ENCODE measurements at places on chromosomes 7 and 10. TPM values are rescaled to one million over a fixed set of nuclear protein-coding genes. Genes with fewer than 3 reads are reported as not detected.

Gene COL1A2
- polyA plus RNA-seq: 10.8 TPM

DNA sequence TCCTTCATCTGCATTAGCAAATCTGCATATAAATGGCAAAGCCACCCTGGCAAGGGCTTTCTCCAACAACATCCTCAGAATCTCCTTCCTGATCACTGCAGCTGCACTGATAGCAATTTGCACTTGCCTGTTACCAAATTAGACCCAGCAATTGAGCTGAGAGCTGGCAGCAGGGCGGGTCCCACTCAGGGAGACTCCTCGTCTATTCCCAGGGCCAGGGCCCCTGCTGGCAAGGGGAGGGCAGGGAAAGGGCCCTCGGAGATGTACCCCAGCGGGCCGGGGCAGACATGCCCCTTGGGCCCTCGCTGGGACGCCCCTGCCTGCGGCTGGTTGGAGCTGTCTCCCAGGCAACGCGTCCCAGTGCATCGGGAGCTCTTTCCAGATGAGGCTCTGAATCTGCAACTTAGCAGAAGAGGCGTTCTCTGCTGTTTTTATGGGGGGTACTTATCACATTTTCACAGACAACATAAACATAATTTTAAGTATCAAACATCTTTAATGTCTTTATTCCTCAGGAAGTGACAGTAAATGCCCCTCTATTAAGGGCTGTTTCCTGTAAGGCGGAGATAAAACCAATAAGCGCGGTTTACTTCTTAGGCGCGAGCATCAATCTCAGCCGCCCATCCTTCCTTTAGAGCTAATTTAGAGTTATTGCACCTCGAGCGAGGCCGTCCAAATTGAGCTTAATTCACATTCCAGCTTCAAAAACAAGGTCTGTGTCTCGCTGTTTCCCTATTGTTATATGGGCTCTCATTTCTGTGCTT lies 249.0 kb upstream of the PPP2R2D start:
- no peak for DNase-seq

DNA sequence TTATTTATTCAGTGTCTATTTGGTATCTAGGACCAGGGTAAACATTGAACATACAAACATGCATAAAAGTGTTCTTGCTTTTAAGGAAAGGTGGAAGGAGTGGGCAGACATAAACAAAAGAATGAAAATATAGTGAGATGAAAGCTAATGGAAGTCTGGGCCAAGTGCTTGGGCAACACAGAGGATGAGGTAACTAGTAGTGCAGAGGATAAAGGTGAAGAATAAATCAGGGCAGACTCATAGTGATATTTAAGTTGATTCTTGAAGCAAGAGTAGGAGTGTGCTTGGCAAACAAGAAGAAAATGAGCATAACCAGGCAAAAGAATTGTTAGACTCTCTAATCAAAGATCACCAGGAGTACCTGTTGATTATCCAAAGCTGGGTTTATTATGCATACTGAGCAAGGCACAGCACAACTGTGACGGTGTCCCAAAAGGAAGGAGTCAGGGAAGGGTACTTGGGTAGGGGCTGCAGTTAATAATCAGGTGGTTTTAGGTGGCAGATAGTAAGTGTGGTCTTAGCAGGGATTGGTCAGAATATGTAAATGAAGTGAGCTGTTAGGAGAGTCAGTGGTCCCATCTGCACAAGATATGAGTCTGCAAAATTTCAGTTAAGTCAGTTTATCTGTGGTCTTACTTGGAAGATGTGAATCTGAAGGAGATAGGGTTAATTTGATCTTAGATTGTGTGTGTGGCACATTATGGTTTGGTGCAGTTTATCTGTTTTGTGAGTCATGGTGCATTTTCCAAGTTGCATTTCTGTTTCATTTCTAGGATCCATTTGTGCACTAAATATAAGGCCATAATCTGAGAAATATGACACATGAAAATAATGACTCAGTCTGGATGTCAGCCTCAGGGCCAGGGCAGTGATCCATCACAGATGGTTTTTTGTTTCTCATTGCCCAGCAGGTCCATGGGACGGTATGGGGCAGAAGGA lies 30.6 kb upstream of the TAX1BP1 start:
- no peak for DNase-seq

GRCh38 chr7:108008240-108008639 lies 5.3 kb upstream of the LAMB1 start:
- DNase-seq: no peak

DNA sequence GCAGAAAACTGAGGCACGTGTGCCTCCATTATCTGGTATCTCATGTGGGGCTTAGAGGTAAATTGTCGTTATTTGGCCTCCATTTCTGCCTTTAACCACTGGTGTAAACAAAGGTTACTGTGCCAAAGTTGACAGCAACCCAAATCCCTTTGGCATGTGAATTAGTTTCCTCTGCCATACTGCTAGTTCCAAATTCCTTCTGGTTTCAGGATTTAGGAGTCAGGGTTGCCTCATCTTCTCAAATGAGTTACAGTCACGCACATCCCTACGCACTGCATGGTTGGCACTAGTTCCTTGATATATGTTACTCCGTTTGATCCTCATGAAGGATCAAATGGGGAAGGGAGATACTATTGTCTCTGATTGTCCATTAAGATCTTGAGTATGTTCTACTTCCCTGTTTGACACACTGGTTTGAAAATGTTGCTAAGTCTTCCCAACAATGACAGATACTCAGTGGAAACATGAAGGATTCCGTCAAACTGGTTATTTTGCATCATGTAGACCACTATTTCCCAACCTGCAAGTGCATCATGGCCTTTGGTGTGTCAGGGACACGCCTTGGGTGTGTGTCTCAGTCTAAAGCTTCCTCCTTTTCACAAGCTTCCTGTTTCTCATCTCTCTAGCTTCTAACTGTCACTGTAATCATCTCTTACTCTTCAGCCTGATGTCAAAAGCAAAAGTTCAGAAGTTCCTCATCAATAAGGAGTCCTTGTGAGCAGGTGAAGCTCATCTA lies at the start of gene LIPN:
TSS of gene LIPN (plus strand) at position 655 of the 736 bp plus-strand sequence. CDS start 1,386 bp downstream, outside the sequence.
- no peak for DNase-seq

DNA sequence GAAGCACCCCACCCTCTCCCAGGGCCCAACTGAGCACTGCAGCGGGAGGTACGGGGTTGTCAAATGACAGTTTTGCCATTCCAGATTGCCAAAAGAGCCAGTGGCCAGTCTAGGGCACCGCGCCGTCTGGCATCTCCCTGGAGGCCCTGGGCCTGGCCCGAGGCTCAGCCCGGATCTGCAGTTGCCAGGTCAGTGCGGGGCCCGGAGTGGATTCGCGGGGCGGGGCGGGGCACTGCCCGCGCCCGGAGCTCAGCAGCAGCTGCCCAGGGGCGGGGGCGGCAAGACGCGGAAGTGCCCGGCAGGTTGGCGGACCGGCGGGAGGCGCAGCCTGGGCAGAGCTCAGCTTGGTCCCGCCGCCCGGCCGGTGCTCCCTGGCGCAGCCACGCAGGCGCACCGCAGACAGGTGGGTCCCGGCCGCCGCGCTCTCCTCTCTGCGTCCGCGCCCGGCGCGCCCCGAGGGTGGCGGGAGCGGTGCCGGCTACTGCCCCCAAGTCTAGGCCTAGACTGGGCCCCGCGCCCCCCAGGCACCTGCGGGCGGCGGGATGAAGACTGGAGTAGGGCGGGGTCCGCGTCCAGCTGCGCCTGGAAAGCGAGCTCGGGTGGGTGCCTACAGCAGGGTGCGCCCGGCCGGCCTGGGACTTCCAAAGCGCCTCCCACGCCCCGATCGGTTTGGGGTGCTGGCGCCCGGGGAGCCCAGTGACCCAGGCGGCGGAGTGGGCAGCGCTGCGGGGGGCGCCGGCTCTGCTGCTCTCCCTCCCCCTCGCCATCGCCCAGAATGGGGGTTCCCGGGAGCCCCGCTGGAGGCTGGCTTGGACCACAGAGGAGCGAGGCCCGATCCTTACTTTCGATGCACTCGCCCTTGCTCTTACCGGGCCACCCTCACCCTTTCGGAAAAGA lies at the start of gene IRF5:
TSS of gene IRF5 (plus strand) at position 281 of the 897 bp plus-strand sequence. CDS start 4,155 bp downstream, outside the sequence.
- DNase-seq: no peak

DNA sequence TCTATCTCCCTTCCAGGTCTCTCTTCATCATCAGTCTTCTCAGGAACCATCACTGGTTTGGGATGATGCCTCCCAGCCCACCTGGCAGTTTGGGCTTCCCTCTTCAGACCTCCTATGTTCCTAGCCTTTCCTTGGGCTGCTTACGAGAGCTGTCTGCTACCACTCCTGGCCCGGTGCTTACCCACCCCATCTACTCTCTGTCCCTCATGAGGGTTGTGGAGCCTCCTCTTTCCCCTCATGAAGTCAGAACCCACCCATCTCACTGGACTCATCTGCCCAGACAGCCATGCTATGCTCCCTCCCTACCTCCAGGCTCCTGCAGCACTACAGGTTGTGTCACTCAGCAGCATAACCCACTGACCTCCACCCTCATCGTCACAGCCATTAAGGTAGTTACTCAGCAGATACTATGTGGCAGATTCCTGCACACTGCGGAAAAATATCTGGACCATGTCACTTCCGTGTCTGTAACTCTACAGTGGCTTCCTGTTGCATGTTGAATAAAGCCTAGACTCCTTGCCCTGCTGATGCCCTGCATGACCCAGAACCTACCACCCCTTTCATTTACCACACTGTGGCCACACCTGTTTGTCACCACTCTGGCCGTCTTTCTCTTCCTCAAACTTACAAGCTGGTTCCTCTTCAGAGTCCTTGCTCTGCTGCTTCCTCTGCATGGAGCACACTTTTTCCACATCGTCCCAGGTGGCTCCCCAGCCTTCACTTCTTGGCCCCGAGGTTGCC lies 2.0 kb downstream of the DBNL start:
- no peak for DNase-seq

- no peak for DNase-seq
These were observed 698.9 kb downstream of the PARD3 start for GRCh38 chr10:34116220-34116641.

- no peak for DNase-seq
These were observed 42.4 kb downstream of the DLG5 start for GRCh38 chr10:77884181-77884580.

- DNase-seq: no peak
These were observed 138.3 kb upstream of the HABP2 start for GRCh38 chr10:113414543-113414942.

Gene ADAM8
- polyA plus RNA-seq: 0.29 TPM

Gene SFRP4
- 0.42 TPM for polyA plus RNA-seq

GRCh38 chr10:5764422-5765297 lies 48.6 kb downstream of the GDI2 start:
- no peak for DNase-seq

DNA sequence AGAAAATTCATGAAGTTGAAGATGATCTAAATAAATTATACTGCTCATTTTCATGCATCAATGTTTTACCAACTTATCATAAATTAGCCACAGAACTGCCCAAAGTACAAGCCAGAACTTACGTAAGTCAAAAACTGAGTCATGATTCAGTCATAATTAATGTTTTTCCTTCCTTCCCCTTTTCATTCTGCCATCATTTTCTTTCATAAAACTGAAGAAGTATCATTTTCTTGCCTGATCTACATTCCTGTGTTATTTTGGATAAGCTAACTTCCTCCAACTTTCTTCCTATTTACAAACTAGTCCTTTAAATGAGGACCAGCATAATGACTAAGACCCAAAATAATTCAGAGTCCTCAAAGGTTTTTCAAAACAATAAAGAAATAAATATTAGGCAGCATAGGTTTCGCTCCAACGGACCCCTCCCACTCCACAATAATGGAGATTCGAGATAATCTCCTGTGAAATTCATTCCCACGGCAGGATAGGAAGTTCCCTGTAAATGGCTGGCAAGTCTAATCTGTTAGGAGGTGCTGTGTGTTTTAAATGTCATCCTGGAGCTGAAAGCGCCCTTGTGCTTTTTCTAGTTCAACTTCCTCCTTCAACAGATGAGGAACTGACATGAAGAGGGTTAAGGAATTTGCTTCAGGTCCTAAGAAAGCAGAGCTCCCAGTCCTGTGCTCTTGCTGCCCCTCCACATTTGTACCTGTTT lies 218.9 kb downstream of the DOCK4 start:
- DNase-seq: no peak

DNA sequence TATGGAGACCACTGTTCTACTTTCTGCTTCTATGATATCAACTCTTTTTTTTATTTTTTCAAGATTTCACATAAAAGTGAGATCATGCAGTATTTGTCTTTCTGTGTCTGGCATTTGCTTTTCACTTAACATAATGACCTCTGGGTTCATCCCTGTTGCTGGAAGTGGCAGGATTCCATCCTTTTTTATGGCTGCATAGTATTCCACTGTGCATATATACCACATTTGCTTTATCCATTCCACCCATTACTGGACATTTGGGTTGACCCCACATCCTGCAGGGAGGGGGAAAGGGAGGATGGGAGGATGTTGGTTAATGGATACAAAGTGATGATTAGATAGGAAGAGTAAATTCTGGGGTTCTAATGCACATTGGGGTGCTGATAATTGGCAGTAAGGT lies 80.3 kb upstream of the NPTX2 start:
- no peak for DNase-seq

GRCh38 chr10:28281726-28282315 lies 21.0 kb downstream of the MPP7 start:
- no peak for DNase-seq

DNA sequence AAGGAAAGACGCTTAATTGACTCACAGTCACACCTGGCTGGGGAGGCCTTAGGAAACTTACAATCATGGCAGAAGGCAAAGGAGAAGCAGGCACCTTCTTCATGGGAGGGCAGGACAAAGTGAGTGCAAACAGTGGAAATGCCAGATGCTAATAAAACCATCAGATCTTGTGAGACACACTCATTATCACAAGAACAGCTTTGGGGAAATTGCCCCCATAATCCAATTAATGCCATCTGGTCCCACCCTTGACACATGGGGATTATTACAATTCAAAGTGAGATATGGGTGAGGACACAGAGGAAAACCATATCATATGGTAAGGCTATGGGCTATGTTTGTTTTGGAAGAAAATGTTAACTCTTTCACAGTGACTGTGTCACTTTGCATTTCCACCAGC lies 1272.5 kb upstream of the CELF2 start:
- DNase-seq: no peak

Gene SPDYE11
- polyA plus RNA-seq: not detected

GRCh38 chr7:17300012-17300411 lies 1.6 kb downstream of the AHR start:
- DNase-seq: no peak

DNA sequence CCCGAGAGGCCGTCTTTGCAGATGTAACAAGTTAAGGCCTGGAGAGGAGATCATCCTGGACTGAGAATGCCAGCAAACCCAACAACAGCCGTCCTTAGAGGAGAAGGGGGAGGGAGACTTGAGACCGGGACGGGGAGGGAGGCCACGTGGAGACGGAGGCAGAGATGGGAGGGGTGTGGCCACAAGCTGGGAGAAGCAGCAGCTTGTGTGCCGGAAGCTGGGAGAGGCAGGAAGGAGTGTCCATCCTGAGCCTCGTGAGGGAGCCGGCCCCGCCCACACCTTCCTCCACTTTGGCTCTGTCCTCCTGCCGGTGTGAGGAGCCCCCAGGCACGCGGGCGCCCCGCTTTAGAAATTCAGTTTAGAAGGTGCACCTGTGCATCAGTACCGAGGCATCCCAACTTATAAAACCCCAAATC lies 95.7 kb downstream of the DNAJB6 start:
- DNase-seq: no peak

- DNase-seq: no peak
These were observed 511.2 kb upstream of the KCND2 start for GRCh38 chr7:119761776-119762175.

- DNase-seq: no peak
These were observed 18.5 kb downstream of the ABRAXAS2 start for GRCh38 chr10:124820121-124820520.

- DNase-seq: no peak
These were observed 394.9 kb downstream of the HTR7 start for GRCh38 chr10:90462749-90463470.

- DNase-seq: no peak
These were observed 26.6 kb downstream of the ZNF775 start for GRCh38 chr7:150405584-150406311.
